ENCODE measurements at places on chromosomes 12 and 14. TPM values are rescaled to one million over a fixed set of nuclear protein-coding genes. Genes with fewer than 3 reads are reported as not detected.

CD69 gene
- total RNA-seq = not detected

ETFBKMT gene
- total RNA-seq = 0.82 TPM

HCAR2 gene
- total RNA-seq = 0.07 TPM

RNU4-1 gene
- not detected for total RNA-seq
